ENCODE measurements at places on chromosomes 1 and 21.

- no peak for ATAC-seq
These were observed 278.2 kb downstream of the USP25 start for GRCh38 chr21:16007943-16008342.

- no peak for ATAC-seq
These were observed 6.4 kb upstream of the EPHA2 start for GRCh38 chr1:16162163-16162822.

DNA sequence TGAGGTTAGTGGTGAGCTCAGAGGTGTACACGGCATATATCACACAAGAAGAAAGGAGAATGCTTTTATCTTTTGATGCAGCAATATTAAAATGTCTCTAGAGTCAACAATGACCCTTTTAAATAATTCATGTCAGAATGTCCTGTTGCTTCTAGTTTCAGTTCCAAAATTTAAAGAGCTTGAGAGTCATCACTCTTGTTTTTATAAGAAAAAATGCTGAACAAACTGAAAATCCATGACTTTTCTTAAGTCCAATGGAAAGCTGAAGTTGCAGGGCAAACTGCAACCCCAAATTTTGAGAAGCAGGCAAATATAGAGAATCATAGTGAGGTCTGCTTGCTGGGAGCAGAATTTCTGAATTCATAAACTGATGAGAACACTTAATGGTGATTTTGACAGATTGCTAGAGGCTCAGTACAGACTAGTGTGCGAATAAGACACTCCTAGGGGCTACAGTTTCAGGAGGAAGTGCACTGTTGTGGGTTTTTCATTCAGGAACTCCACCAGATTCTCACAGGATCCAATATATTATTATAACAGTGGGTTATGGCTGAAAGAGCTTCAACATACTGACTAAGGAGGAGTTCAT lies 135.1 kb downstream of the CLIC6 start:
- ATAC-seq: no peak

DNA sequence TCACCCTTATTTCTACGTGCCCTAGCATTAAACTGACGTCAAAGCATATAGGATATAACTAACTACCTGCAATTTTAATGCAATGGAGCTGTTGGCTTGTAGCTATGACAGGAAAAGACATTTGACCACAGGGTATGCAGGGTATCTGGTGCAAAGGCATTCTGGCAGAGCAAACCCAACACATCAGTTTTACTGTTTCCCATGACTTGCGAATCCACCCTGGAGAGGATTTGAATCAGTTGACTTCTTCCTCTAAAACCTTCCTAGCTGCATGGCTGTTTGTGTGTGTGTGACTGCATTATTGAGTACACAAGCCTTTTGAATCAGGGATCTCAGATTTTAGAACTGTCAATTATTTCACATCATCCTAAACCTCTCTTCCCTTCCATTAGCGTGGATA lies 41.7 kb upstream of the SYT14 start:
- ATAC-seq: no peak

DNA sequence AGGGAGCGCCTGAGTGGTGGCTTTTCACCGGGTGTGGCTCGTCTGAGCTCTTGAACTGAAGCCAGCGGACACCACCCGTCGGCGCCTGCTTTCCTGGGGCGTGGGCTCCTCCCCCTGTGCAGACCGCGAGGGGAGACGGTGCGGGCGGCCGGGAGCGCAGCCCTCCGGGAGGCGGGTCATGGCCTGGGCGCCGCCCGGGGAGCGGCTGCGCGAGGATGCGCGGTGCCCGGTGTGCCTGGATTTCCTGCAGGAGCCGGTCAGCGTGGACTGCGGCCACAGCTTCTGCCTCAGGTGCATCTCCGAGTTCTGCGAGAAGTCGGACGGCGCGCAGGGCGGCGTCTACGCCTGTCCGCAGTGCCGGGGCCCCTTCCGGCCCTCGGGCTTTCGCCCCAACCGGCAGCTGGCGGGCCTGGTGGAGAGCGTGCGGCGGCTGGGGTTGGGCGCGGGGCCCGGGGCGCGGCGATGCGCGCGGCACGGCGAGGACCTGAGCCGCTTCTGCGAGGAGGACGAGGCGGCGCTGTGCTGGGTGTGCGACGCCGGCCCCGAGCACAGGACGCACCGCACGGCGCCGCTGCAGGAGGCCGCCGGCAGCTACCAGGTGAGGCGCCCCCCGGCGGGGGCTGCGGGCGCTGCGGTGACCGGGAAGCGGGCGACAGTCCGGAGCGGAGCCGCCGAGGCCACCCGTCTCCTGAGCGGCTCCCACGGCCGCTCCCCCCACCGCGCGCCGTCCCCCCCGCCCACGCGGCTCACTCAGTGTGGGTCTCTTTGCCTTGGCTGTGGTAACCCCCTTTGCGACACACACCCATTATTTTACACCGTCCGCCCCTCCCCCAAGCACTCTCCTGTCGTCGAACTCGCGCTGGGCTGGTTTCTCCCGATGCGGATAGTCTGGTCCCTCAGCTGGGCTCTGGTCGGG lies at the start of gene TRIM58:
TRIM58 (plus strand) TSS at position 119 of the 916 bp plus-strand sequence; CDS start at position 179, 60 bp downstream.
- ATAC-seq: peak; percentile 56

DNA sequence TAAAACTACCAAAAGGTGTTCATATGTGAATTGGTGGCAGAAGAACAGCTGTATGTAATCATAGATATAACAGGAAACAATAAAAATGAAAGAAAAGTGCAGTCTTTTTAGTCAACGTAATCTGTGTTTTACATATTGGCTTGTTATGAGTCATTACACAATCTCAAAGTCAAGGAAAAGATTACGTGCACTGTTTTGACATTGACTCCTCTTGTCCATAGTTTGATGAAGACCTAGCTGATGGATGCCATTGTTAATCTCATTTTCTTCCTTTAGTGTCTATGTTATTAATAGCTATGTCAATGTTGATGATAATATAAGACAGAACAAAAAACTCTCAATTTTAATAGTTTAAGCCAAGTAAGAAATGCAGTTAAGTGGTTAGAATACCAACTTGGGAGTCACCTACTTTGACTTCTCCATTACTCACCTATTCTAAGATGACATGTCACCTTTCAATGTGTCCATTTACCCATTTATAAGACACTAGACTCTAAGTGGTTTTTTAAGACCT lies 84.5 kb upstream of the SAMSN1 start:
- peak; percentile 71 for ATAC-seq

- no peak for ATAC-seq
These were observed 231.2 kb upstream of the CACYBP start for GRCh38 chr1:174768516-174768915.
